Erythroblast (primary cell): ENCODE measurements at places on chromosomes 16 and 17.
A peak's percentile ranks its signal among the peaks of the same experiment; 100 is the strongest.

GRCh38 chr17:69997332-69997731 is 77.7 kb upstream of the KCNJ16 start:
- DNase-seq = no peak

GRCh38 chr16:85259115-85259831 is 147.0 kb upstream of the CIBAR2 start:
- DNase-seq = no peak

GRCh38 chr16:11024333-11025053 is 80.1 kb downstream of the CLEC16A start:
- no peak for DNase-seq

DNA sequence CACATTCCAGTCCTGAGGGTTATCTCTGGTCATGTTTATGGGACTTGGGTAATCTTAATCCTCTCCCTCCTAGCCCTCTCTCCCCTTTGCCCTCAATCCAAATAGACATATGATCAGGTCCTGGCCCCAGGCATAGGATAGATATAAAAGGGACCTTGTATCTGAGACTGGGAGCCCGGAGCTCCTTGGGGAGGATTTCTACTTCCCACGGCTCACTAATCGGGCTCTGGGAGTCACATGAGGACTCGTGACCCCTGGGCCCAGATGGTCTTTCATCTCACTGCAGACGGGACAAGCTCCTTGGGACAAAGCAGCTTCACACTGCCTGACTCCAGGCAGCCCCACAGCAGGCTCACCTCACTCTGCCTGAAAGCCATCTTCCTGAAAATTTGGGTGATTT is 57.8 kb upstream of the LYRM9 start:
- no peak for DNase-seq

- DNase-seq = no peak
Measured at GRCh38 chr16:57060323-57061083, 31.9 kb upstream of the CPNE2 start.

- DNase-seq = peak; percentile 55
Measured at GRCh38 chr17:32962320-32962711, 29.3 kb upstream of the SPACA3 start.
